Heart left ventricle (tissue), 16 donors: ENCODE measurements at places on chromosomes 1 and 21. TPM values are rescaled to one million over a fixed set of nuclear protein-coding genes. Genes with fewer than 3 reads are reported as not detected.

HAO2 gene
- polyA plus RNA-seq: not detected

PSMG1 gene
- 34.5 TPM for polyA plus RNA-seq

DNA sequence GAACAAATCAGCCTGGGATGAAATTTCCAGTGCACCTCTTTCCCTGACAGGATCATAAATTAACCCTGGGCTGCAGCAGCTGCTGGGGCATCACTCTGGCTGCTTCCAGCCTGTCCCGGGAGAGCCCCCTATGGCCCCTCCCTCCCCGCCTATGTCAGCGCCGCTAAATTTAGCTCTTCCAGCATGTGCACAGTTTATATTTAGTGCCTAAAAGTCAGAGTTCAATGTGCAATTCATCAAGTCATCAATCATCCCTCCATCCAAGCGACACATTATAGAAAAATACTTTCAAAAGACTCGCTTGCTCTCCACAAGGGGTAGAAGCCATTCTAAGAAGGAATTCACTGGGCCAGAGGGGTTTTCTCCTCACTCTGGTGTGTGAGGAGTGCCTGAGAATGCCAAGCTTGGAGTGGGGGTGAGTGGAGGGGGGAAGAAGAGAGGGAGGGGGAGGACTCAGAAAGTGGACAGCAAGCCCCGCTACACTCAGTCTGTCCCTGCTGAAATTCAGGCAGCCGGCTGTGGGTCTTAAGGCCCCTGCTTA lies 37.4 kb downstream of the XCL1 start:
- peak; percentile 66 for DNase-seq

DNA sequence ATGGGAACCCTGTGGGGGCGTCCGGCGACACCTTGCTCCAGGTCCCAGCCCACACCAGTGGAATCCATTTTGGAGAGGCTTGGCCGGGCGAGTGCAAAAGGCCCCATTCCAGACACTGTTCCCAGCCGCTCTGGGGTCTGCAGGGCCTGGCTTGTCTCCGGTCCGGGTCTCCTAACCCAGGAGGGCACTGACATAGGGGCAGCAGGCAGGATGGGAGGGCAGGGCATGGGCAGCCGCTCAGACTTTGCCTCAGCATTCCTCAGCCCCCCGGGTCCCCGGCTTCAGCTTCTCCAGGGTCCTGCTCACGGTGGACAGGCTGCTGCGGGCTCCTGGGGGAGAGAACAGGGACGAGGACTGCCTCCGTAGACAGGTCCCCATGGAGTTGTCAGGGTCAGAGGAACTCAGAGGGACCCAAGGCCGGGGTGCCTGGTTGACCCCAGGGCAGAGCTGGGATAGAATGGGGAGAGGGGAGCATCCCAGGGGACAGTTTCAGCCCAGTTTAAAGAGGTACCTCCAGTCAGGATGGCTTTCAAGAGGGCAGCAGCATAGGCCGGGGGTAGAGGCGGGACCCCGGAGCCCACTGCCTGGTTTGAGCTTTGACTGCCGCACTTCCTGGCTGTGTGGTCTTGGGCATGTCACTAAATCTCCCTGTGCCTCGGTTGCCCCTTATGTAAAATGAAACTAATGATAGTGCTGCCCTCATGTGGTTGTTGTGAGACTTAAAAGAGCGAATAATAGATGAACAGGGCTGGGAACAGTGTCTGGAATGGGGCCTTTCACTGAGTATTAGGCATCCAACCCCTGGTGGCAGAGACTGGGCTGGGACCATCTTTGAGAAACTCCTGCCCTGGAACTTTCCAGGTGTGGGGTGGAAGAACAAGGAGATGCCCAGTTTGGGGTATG lies 3.7 kb downstream of the KNCN start:
- DNase-seq: no peak

GRCh38 chr1:67192902-67193301 lies 26.6 kb downstream of the IL23R start:
- DNase-seq: no peak

DNA sequence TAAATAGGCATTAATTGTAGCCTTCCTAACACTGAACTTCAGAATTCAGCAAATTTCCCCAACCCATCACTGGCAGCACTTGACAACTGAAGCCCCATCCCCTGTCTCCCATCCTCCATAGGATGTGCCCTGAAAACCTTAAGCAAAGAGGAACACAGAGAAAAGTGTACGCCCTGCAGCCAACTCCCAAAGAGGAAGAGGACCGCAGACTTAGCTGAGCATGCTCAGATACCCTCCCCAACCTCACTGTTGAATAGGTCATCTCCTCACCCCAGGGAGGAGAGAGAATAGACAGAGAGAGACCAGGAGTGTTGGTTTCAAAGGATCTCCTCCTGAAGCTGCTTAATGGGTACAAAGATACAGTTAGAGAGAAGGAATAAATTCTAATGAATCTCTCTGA lies 50.5 kb downstream of the CD2 start:
- DNase-seq: no peak

GRCh38 chr1:229114850-229115365 lies 156.0 kb upstream of the RAB4A start:
- DNase-seq: no peak

DNA sequence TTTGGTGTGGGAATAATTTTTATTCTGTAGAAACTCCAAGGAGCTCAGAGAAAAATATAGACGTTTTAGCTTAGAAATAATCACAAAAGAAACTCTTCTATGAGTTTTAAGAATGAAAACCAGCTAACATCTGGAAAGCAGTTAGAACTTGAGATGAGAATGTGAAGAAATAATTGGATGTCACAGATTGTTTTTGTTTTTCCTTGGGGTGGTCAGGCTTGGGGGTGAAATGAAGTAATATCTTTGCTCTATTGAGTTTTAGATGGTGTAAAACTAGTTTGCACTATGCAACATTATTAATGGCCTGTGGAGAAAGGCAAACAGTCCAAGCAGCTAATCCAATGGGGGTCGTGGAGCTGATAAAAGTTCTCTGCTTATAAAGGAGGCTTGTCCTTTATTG lies 101.2 kb downstream of the FMN2 start:
- no peak for DNase-seq
